NCI-H1417 treated with DMSO at 0.1 percent for 48 hours (cell line): ENCODE measurements at places on chromosomes 16 and 17.

DNA sequence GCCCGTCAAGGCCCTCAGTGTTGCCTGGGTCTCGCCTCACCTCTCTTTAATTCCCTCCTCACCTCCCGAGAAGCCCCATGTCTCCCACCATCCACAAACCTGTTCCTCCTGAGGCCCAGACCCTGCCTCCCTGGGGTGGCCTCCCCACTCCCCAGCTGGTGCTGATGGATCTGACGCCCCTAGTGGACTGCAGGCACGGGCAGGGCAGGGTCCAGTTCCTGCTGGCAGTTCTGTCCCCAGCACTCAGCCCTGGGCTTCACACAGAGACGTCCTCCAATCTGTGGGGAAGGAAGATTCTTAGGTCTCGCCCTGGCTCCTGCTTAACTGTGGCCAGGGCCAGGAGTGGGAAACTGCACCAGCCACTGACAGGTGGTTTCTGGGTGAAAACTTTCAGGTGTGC, 108.8 kb downstream of the AMFR start:
- DNase-seq, result no peak

- DNase-seq, result no peak
Measured at GRCh38 chr16:1308036-1308976, 1.1 kb upstream of the UBE2I start.

DNA sequence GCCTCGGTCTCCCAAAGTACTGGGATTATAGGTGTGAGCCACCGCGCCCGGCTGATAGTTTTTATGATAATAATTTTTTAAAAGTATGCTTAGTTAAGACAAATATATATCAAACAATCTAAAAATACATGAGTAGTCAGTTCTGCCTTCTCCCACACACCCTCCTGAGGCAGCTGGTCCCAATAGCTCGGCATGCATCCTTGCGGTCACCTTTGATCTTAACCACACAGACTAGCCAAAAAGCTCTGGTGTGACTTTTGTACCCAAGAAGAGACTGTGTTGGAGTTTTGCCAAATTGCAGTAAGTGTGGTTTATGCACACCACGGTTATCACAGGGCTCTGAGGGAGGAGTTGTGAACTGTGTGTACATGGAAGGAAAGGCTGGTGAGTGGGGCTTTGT, 25.6 kb downstream of the ATP6V0A1 start:
- DNase-seq, result no peak

- DNase-seq, result no peak
Measured at GRCh38 chr17:75507733-75508719, 7.3 kb downstream of the CASKIN2 start.

DNA sequence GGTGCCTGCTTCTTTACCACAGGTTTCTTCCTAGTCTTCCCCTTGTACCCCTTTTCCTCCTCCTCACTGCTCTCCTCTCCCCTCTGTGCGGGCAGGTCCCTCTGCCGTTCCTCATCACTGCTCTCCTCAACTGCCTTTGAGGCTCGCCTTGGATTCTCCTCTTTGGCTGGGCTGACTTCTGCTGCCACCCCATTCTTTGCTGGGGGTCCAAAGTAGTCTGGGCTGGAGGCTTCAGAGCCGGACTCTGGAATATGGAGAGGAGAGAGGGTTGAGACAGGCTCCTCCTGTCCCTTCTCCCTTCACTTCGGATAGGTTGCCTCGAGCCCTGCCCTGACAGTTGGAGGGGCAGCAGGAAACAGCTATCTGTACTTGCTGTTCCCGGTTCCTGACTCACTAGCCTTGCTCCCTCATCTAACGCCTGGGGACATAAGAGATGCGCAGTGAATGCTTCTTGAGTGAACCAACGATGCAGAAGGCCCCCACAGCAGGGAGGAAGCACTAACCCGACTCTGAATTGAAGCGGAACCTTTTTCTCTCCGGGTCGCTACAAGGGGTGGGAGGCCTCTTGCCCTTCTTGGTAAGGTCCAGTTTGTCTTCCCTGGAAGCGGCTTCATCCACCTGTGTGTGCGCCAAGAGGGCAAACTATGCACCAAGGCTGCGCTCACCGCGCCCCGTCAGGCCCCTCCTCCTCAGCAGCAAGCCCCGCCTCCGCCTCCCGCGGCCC, 655 bp downstream of the HIRIP3 start:
- DNase-seq, result no peak

- no peak for DNase-seq
Measured at GRCh38 chr16:3793161-3793576, 75.8 kb upstream of the TRAP1 start.

DNA sequence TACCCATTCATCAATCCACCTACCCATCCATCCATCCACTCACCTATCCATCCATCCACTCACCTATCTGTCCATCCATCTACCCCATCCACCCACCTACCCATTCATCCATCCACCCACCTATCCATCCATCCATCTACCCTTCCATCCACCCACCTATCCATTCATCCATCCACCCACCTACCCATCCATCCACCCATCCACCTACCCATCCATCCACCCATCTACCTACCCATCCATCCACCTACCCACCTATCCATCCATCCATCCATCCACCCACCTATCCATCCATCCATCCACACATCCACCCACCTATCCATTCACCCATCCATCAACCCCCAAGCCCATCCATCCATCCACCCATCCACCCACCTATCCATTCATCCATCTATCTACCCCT, 267.1 kb downstream of the MRTFB start:
- no peak for DNase-seq

DNA sequence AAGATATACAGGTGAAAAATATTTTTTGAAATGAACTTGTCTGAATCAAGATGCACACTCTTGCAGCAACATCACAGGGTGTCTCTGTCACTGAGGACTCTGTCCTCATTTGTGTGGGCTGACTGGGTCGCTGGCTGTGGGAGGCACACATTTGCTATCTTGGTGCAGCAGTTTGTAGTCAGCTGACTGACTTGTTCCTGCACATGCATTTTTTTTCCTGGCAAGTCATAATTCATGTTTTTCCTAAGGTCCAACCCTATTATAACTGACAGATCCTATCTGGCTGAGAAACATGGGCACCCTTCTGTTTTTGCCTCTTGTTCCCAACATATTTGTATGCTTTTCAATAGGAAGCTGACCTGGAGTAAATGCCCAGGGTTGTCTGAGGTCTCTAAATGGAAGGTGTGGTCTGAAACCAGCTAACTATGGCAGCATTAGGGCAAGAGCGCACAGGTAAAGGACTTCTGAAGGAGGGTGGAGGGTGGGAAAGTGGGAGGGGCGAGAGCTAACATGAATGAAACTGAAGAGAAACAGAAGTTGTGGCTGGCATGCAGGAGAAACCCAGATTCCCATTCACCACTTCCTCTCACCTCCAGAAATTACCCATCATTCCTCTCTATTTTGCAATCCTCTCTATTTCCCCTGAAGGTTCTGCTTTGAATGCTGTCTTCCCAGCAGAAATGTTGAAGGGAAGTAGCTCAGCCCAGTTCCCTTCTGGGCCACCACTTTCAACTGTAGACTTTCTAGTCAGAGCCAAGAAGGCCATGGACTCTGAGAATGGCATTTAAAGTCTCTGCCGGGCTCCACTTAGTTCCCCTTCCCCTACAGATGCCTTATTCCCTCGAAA, 166.1 kb downstream of the PRKCA start:
- no peak for DNase-seq

- no peak for DNase-seq
Measured at GRCh38 chr17:82697808-82698064, 762 bp downstream of the RAB40B start.

DNA sequence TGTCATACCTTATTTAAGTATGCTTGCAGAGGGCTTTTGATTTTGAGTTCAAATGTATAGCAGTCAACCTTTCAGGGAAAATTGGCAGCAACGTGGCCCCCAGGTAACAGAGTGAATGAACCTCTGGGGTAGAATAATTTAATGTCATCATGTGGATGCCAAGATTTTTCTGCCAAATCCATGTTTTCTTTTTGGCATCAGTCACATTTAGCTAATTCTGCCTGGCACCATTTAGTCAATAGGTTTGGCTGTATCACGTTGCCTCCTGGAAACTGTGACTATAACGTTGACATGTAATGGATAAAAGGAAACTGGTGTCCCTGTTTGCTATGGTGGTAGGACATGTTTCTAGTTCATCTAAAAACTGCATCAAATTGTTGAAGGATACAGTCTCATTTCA, 115.5 kb downstream of the HS3ST2 start:
- DNase-seq, result no peak
